NCI-H460 (cell line): ENCODE measurements at places on chromosomes 5 and 9. TPM values are rescaled to one million over a fixed set of nuclear protein-coding genes. Genes with fewer than 3 reads are reported as not detected.

DNA sequence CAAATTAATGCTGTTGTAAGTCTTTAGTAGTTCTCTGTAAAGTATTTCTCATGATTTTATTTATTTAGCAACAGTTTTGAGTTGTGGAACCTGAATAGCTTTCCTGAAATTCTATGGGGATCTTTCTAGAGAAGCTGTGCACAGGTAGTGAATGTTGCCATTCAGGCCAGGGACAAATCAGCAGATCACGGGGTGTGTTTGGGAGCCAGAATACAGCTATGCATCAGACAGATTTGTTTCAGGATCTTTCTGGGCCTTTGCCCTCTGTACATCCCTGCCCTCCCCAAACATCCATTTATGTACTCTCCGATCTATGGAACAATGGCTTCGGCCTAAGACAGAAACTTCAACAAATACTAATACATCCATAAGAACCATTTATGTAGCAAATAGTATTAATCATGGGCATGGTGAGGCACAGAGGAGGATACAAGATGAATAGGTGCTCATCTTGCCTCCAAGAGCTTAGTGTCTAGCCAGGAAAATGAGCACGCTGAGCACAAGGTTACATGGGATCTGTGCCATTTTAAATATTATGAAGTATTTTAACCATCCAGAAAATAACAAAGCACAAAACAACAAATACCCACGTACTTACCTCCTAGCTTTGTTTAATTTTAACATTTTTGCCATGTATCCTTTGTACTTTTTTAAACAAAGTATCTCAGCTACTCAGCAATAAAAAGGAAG lies 13.1 kb downstream of the ARHGEF37 start:
- no peak for DNase-seq

- DNase-seq, result peak; percentile 33
Measured at GRCh38 chr5:127858116-127858784, 155.1 kb downstream of the CCDC192 start.

DNA sequence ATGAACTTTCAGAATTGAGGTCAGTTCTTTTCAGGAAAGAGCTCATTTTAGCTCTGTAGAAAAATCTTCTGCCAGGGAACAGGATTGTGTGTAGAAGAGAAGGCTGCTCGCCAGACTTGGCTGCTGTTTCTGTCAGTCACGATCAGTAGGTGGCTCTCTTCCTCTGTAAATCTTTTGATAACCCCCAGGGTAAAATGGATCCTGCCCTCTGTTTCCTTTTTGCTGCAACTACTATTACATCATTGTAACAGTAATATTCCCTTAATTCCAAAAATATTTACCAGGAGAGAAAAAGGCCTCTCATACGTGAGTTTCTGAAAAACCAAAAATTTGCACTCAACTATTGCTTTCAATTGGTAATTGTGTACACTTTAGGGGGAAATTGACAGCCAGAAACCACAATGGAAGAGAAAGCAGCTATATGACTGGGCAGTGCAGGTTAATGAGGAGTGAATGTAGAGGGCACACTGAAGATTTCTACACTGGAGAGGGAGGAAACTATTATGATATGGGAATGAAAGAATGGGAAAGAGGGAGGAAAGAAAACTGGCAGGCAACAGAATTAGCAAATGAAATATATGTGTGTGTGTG lies 12.3 kb downstream of the IFNA21 start:
- DNase-seq, result peak; percentile 6

- DNase-seq, result no peak
Measured at GRCh38 chr5:171431251-171431777, 11.9 kb downstream of the FGF18 start.

GRCh38 chr9:70601000-70601951 lies 186.8 kb upstream of the KLF9 start:
- peak; percentile 21 for DNase-seq

GRCh38 chr9:88006511-88007290 lies 32.4 kb upstream of the CDK20 start:
- DNase-seq, result no peak

DNA sequence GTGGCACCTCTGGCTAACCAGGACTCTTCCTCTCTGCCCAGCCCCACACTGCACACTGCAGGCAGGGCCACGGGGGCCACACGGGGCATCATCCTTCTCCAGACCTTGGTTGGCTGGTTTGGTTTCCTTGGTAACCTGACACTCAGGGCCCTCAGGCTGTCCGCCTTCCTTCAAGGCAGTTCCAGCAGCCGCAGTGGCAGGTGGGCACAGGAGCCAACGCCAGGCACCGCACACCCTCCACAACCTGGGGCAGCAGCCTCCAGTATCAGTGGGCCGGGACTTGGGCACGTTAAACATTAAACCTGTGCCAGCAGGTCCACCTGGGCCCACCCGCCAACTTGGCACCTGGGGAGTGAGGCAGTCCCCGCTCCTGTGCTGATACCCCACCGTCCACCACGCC lies 1.9 kb downstream of the NPDC1 start:
- DNase-seq, result no peak

GRCh38 chr9:131382850-131383729 lies 10.8 kb upstream of the PRRC2B start:
- DNase-seq, result peak; percentile 54

- DNase-seq, result no peak
Measured at GRCh38 chr9:96495341-96495740, 45.4 kb downstream of the HABP4 start.

Gene MEIKIN
- total RNA-seq, result not detected in 2 replicates

Gene DCANP1
- not detected in 2 replicates for total RNA-seq
